CD4-positive, alpha-beta T cell treated with Interleukin-4 for 4 hours (primary cell): ENCODE measurements at places on chromosomes 1 and 21.

- no peak for DNase-seq
These were observed 5.1 kb downstream of the FHAD1 start for GRCh38 chr1:15251857-15252835.

GRCh38 chr1:29357452-29357851 lies 121.1 kb downstream of the PTPRU start:
- no peak for DNase-seq

GRCh38 chr1:54045496-54045895 lies 7.5 kb downstream of the TMEM59 start:
- DNase-seq = no peak

DNA sequence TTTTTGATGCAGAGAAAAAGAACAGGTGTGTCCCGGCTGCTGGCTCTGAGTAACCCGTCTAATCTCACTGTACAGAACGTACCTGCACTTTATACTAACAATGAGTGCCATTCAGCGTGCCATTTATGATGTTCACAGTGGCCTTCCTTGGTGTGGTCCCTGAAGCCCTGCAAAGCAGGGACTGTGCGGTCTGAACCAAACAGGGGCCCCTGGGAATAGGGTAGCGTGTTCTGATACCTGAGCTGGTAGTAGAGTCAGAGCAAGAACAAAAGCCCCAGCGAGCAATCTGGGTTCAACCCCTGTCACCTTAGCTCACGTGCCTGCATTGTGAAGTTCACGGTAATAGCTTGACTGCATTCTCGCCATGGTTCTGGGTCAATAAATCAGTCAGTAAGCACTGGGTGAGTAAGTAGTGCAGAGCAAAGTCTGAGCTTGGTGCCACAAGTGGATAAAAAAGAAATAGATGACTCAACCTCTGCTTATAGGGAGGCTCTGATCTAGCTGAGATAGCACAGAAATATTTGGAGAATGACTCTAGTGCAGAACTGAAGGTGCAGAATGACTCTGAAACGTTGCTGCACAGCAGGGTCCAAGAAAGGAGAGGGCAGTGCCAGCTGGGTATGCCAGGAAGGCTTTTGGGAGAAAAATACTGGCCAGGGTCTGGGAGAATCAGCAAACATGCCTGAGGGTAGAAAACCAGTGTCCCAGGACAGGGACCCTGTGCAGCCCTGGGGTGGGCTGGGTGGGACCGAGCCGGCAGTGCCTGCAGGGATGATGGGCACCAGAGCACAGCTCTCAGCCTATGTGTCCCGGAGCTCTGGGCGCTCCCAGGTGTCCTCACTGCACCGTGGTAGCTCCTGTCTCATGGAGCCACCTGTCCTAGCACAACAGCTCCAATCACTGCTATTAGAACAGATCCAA lies 125.9 kb downstream of the RHOU start:
- no peak for DNase-seq

DNA sequence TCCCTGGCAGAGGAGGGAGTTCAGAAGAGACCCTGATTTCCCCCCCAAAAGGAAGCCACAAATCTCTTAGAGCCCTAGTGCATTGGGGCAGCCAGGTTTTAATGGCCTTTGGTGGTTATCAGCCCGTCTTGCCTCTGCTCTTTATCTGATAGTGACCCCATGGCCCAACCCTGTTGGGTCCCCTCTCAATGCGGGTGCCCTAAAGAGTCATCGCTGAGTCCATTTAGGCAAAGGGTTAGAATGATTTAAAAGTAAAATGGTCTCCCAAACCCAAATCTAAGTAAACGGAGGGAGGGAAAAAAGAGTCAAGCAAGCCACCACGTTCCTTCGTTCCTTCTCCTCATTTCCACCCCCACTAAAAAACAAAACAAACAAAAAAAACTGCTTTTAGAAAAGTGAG lies 164.0 kb downstream of the RUNX1 start:
- DNase-seq = no peak

DNA sequence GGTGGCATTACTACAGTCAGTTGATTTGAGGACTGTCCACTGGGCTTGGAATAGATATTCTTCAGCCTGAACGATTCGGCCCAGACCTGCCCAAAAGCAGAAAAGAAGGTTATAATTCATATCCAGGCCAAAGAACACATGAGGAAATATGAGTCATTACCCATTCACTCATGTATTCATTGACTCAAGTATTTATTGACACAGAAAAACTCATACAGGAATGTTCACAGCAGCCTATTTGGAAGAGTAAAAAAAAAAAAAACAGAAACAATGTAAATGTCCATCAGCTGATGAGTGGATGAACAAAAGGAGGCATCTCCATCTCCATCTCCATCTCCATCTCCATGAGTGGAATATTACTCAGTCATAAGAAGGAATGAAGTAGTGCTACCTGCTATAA lies 15.9 kb downstream of the ZMYND12 start:
- no peak for DNase-seq

DNA sequence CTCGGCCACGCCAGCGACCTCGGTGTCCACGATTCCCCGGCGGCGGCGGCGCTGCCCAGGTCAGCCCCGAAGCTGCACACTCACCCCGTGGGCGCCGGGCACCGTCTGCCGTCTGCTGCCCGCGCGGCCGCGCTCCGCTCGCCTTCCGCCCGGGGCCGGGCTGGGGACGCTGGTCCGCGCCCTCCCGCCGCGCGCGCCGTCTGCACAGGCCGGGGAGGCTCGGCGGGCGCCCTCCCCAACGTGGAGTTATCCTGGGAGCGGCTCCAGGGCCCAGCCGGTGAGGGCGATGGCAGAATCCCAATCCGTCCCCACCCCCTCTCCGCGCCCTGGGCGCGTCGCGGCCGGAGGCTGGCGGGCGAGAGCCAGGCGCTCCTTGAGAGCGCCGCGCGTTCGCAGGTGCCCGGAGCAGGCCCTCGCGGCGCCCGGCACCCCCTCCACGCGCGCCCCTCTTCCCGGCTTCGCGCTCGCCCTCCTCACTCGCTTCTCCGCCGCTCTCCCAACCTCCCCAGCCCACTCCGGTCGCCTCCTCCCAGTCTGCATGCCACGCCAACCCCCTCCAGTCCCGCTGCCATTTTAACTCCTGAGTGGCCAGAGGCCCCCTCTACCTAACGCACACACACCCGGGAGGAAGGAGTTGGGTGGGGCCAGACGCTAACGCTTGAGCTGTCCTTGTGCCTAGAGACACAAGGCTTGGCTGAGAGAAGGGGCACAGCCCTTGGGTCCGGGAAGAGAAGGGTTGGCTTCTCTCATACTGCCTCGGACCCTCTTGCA lies at the start of gene LRRN2:
TSS of gene LRRN2 (minus strand) at position 503 of the 771 bp plus-strand sequence. CDS start 65,746 bp downstream, outside the sequence.
- DNase-seq = no peak

- no peak for DNase-seq
These were observed at the start of gene B4GALT2 for GRCh38 chr1:43978551-43979260. Gene B4GALT2 (plus strand): TSS chr1:43979210. CDS start chr1:43981161, 1,951 bp downstream.

- DNase-seq = no peak
These were observed 67.0 kb upstream of the ZRANB2 start for GRCh38 chr1:71147637-71148360.

- no peak for DNase-seq
These were observed 19.8 kb upstream of the FAM110D start for GRCh38 chr1:26138974-26139558.

- DNase-seq = no peak
These were observed 685 bp upstream of the SYT6 start for GRCh38 chr1:114154146-114154962.

- no peak for DNase-seq
These were observed 9.7 kb downstream of the GNG12 start for GRCh38 chr1:67823615-67824014.

GRCh38 chr1:4090556-4090955 lies 190.5 kb upstream of the C1orf174 start:
- DNase-seq = no peak

- DNase-seq = no peak
These were observed 153.4 kb downstream of the SIPA1L2 start for GRCh38 chr1:232476538-232476950.

DNA sequence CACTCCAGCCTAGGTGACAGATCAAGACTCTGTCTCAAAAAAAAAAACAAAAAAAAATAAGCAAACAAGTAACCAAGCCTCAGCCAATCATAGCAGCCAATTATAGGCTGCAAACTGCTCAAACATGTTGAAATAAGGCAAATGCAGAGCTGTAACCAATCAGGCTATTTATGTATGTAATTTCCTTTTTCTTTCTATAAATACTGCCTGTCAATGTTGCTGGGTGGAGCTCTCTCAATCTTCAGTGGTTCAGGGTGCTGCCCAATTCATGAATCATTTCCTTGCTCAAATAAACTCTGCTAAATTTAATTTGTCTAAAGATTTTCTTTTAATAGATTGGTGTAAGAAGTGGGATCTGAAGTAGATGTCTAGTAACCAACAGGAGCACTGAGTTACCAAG lies 11.6 kb upstream of the CD1D start:
- DNase-seq = no peak

GRCh38 chr1:156368889-156369684 lies at the start of gene RHBG:
Gene RHBG (plus strand): TSS chr1:156369211. CDS start chr1:156369250, 39 bp downstream.
- DNase-seq = no peak

DNA sequence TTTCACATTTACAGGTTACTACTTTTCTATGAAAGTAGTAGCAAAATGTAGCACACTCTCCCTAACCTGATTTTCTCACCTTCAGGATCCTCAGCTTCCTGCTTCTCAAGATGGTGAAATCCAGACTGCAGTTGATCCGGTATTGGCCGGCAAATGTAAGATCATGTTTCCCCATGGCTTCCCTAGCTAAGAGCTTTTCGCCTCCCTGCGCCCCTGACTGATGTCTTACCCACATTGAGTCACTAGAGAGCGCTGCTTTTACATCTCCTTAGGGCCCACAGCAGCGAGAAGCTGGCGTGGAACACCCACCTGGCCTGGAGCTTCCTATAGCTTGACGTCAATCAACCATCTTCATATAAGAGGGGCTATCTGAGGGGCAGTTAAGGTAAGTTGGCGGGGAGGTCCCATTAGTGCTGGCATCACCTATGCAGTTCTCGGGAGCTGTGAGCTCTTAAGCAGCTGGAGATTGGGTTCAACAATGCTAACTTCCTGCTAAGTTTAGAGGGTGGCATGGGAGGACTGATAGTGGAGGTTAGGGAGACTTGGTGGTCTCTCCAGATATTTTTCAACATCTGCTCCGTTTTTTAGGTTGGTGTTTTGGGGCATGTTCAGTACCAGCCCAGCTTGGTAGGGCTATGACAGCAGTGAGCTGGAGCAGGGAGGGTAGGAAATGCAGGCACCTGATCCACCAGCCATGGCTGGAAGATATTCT lies 5.5 kb downstream of the PTPN7 start:
- DNase-seq = peak; percentile 63

DNA sequence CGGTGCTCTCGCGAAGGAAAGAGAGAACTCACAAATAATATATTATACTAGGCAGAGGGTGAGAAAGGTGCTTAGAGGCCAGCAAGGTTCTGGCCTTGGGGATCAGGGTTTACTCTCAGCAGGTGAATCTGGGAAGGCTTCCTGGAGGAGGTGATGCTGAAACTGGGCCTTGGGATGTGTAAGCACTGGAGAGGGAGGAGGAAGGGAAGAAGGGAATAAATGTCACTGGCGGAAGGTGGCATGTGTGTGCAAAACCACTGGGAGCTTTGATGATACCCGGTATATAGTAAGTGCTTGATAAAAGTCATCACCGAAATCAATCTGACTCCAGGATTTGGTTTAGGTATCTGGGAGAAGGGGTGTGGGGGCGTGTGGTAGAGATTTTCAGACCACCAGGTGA lies 24.4 kb downstream of the SPSB1 start:
- DNase-seq = no peak

DNA sequence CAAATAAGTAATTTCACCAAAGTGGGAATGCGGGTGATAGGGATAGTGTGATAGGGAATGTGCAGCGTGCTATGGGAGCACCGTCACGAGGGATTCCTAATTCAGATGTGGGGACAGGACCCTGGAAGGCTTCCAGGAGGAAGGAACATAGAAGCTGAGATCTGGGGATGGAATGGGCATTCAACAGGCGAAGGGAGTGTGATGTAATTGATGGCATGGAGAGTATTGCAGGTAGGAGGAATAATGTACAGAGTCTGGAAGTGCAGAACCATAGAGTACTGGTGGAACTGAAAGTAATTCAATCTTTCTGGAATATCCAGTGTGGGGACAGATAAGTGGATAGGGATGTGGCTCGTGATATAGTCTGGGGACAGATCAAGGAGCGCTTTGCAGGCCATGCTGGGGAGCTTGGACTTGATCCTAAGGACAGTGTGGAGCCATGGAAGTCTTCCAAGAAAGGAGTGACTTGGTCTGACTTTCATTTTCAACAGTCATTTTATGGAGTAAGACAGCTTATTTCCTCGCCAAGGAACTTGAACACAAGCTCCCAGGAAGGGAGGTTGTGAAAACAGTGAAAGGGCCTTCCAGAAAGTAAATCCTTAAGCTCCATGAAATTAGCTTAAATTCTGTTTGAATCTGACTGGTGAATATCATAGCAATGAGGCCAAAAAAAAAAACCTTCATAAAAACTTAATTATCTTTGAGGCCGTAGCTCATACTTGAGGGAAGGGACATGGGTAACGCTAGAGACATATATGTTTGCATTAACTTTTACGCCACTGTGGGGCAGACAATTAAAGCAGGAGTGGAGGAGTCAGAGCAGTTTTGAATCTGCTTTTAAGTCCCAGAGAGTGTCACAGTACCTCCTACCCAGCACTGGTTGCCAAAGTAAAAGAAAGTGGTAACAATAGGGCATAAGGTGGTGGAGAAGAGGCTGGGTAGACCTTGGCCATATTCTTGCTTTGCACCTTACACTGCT lies 55.8 kb downstream of the ROR1 start:
- DNase-seq = no peak

DNA sequence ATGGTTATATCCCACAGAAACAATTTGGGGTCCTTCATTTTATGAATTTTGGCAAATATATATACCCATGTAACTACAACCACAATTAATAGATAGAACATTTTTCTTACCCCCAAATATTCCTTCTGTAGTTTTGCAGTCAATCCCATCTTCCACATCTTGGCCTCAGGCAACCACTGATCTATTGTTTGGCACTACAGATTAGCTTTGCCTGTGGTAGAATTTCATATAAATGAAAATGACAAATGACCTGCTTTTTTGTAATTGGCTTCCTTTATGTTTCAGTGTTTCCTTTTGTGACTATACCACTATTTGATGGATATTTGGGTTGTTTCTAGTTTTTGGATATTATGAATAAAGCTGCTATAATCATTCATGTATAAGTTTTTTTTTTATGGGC lies 91.5 kb downstream of the MAST2 start:
- DNase-seq = no peak

- no peak for DNase-seq
These were observed 601 bp downstream of the CEPT1 start for GRCh38 chr1:111140680-111140967.
